NCI-H1105 treated with DMSO at 0.1 percent for 48 hours (cell line): ENCODE measurements at places on chromosomes 7 and 10.
A peak's percentile ranks its signal among the peaks of the same experiment; 100 is the strongest.

- no peak for DNase-seq
Measured at GRCh38 chr10:129400426-129400825, 66.6 kb upstream of the MGMT start.

GRCh38 chr10:63214571-63214970, 81.4 kb downstream of the NRBF2 start:
- no peak for DNase-seq

- no peak for DNase-seq
Measured at GRCh38 chr10:11724938-11725776, 17.0 kb upstream of the ECHDC3 start.

DNA sequence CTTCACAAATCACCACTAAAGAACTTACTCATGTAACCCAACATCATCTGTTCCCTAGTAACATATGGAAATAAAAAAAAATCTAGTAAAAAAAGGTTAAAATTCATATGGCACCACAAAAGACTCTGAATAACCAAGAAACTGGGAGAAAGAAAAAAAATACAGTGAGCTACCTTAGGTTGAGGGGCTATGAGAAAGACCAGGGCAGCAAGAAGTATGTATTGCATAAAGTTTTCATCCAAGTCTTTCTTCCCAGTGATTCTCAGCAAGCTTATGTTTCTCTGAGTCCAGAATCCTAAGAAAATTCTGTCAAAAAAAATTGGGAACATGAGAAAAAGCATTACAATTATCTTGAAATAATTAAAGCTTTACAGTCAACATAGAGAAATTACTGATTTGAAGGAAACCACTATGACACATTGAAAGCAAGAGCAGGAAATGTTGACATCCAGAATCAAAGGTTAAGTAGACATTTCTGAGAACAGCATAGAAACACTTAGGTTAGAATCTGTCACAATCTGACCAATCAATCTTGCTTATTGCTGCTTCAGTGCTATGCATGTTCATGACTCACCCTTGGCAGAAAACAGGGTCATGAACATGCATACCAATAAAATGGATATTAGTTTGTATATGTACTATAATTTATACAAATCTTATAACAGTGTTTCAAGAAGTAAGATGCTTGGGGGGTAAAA, 494.0 kb upstream of the POT1 start:
- no peak for DNase-seq

GRCh38 chr7:43905956-43906330, 453 bp downstream of the URGCP start:
- peak; percentile 41 for DNase-seq

- DNase-seq: no peak
Measured at GRCh38 chr7:155058896-155059295, 11.2 kb upstream of the HTR5A start.

- DNase-seq: peak; percentile 4
Measured at GRCh38 chr10:23294638-23295247, 49.9 kb downstream of the C10orf67 start.

DNA sequence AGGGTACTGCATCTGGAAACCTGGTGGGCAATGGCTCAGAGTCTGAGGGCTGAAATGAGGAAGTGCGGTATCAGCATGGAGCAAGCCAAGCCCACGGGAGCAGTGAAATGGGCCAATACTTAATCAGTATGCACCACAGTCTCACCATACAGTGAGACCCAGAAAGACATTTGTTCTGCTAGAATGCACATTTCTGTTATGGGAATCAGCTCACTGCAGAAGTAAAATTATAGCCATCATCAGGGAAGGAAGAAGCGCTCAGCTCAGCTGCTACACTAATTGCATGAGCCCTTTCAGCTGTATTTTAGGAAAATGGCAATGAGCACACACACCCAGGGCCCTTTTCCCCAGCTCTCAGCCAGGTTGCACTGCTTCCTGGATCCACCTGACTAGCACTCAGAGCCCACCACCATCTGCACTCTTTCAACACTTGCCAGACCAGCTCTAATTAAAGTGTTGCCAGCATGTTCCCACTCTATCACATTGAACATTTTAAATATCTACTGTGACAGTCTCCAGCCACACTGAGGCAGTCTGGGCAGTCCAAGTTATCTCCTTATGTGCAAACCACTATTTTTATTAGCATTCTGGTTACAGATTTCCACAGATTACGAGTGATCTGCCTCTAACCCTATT, 44.2 kb upstream of the PIK3AP1 start:
- no peak for DNase-seq

DNA sequence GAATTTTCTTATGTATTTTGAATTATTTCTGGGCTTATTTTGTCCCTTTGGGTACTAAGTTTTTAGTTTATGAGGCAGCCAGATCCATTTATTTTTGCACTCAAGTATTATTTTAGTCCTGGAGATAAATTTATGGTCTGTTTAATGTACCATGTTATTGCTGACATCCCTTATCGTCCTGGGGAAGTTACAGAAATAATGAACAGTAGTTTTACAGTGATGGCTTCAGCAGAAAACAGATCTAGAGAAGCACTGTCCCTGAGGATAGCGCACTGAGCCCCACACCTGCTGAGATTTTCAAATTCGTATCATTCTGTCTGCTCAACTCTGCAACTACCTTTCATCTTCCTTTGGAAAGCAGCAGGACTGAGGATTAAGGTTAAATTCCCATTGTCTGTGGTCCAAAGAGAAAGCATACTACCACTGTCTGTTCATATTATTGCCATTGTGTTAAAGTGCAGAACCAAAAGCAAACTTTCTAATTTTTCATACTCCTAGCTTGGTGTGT, 168.3 kb downstream of the SNX13 start:
- no peak for DNase-seq

GRCh38 chr10:1737222-1738061, at the start of gene ADARB2:
ADARB2 (minus strand) TSS chr10:1737525.
- peak; percentile 86 for DNase-seq

GRCh38 chr10:132845041-132845551, 59.1 kb upstream of the NKX6-2 start:
- DNase-seq: no peak

DNA sequence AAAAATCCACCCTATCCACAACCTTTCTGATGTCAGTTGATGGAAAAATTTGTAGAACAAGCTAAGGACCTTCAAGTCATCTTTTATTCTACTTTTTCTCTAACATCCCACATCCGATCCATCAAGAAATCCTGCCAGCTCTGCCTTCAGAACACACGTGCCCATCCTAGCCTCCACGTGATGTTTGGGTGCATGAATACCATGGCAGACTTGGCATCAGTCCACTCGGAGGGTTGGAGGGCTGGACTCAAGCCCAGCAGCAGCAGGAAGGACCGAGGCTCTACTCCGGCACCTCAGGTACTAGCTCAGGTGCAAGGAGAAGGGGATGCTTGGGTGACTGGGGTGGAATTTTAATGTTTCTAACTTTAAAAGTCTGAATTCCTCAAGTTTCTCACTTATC, 428.6 kb downstream of the DPP6 start:
- DNase-seq: peak; percentile 82

DNA sequence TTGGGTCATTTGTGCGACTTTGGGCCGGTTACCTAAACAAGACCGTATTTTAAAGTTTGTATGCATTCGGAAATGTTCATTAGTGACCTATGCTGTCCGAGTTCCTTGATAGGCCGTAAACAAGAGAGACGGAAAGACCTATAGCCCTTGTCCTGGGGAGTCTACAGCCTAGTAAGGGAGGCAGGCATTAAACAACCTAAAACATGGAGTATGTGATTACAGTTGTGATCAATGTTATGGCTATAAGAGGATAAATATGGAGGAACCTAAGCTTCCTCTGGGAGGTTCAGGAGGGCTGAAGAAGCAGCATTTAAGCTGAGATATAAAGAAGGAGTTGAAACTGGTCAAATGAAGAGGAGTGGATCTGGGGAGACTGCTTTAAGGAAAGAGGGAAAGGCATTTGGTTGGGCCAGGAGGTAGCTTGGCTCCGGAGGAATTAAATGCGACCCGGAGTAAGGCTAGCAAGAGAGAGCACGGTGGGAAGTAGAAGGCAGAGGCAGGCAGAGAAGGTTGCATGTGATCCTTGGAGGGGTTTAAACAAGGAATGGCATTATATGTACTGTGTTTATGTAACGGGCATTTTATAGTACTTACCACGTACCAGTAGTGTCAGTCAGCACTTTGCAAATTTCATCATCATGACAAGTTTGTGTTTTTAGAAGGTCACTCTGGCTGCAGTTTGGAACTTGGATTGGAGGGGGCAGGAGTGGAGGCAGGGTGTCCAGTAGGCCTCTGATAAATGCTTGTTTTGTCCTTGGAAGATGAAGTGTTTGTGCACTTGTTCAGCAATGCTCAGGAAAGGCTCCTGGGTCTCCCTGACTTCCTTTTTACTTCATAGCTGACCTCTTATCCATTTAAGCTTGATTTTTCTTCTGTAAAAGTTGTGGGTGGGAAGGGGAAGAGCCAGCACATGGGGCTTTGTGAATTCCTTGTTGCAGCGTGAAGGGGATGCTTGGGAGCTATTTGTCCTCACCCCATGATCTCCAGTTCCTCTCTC, 1.0 kb upstream of the AVPI1 start:
- no peak for DNase-seq

DNA sequence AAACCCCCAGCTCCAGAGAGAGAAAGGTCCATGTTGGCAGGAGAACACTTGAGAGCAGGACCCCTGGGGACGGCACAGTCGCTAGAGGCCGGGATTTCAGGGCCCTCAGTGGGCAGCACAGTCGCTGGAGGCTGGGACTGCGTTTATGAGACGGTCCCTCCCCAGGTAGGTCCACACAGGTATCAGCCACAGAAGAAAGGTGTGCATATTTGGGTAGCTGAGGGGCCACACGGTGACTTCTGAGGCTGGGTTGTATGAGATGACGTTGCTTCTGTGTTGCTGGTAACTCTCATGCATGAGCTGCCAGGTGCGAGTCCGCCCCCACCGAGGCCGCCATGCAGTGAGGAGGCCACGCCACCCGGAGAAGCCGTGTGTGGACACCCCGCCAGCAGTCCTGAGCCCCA, 56.9 kb upstream of the PPP2R2D start:
- DNase-seq: no peak

GRCh38 chr7:78172933-78173591, 374.5 kb downstream of the PHTF2 start:
- DNase-seq: no peak

GRCh38 chr7:132077971-132078685, 498.1 kb downstream of the PLXNA4 start:
- no peak for DNase-seq

GRCh38 chr10:26211781-26212444, 4.7 kb upstream of the GAD2 start:
- DNase-seq: no peak

DNA sequence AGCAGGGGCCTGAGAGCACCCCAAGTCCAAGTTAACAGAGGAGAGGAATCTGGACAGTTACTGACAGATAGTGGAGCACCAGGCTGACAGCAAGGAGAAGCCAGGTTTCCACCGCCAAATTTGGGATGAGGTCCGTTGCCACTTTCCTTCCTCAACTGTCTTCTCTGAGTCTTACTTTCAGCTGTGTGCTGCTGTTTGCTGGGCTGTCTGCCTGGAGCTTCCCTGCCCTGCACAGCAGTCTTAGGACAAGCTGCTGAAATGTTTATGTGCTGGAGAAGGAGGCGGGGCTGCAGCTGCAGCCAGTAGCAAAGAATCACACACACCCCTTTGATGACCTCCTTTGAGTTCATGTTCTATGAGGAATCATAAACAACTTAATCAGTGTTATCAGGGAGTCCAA, 17.4 kb upstream of the CYP3A7 start:
- DNase-seq: no peak

GRCh38 chr10:33174674-33175434, 159.6 kb downstream of the NRP1 start:
- no peak for DNase-seq
